ENCODE measurements at places on chromosomes 3 and 15. TPM values are rescaled to one million over a fixed set of nuclear protein-coding genes. Genes with fewer than 3 reads are reported as not detected.

Gene LMAN1L
- 0.15 TPM for total RNA-seq

Gene CSTA
- 2.6 TPM for total RNA-seq

Gene TRH
- total RNA-seq: not detected

Gene PCNP
- 116 TPM for total RNA-seq

Gene SLC22A14
- 0.15 TPM for total RNA-seq

Gene GPR15
- not detected for total RNA-seq

Gene EPHA6
- not detected for total RNA-seq

Gene TTC21A
- 6.1 TPM for total RNA-seq

Gene TMOD2
- 9.3 TPM for total RNA-seq

Gene FANCD2OS
- not detected for total RNA-seq

Gene UNC13C
- total RNA-seq: not detected

Gene CACNA2D2
- not detected for total RNA-seq

Gene STX19
- not detected for total RNA-seq

Gene CCR9
- not detected for total RNA-seq

Gene ATP8B4
- 3.2 TPM for total RNA-seq

Gene SI
- not detected for total RNA-seq

Gene GOLGA8R
- 3.9 TPM for total RNA-seq

Gene VGLL3
- total RNA-seq: 25.7 TPM

Gene FEZF2
- total RNA-seq: not detected

Gene TGM4
- total RNA-seq: not detected

Gene SNX22
- 0.50 TPM for total RNA-seq

Gene DLL4
- total RNA-seq: 0.73 TPM

Gene RETNLB
- not detected for total RNA-seq

Gene IQCH
- 8.7 TPM for total RNA-seq

Gene KNG1
- total RNA-seq: not detected

Gene KBTBD13
- under 0.01 TPM for total RNA-seq

Gene CKMT1A
- not detected for total RNA-seq

Gene SAMMSON
- not detected for total RNA-seq

Gene NTRK3
- 0.17 TPM for total RNA-seq

Gene CLEC3B
- 12.1 TPM for total RNA-seq

Gene SLC6A1
- total RNA-seq: under 0.01 TPM

Gene KIAA1143
- total RNA-seq: 17.7 TPM

Gene LRTM1
- not detected for total RNA-seq

Gene CTXND1
- not detected for total RNA-seq

Gene PP2D1
- total RNA-seq: not detected

Gene JAGN1
- total RNA-seq: 35.1 TPM

Gene GOLGA8M
- 1.2 TPM for total RNA-seq

Gene CLDN16
- total RNA-seq: not detected

Data from smooth muscle cell of trachea (primary cell).